Jurkat, Clone E6-1 (cell line): ENCODE measurements at places on chromosomes 4 and X.

DNA sequence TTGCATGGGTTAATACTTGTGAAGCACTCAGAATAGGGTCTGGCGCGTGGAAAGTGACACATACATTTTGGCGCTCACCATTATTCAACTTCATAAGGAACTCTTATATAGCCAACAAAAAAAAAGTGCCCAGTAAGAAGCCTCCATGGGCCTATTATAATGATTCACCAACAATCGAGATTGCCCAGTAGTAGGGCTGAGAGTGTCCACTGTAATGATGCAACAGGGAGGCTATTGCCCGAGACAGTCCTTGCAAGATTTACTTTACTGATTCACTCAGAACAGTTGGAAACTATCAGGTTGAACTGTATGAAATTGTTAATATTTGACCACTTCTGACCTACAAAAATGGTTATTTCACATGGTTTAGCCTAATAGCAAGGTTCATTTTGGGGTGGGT is 86.0 kb downstream of the PJA1 start:
- DNase-seq, result no peak

DNA sequence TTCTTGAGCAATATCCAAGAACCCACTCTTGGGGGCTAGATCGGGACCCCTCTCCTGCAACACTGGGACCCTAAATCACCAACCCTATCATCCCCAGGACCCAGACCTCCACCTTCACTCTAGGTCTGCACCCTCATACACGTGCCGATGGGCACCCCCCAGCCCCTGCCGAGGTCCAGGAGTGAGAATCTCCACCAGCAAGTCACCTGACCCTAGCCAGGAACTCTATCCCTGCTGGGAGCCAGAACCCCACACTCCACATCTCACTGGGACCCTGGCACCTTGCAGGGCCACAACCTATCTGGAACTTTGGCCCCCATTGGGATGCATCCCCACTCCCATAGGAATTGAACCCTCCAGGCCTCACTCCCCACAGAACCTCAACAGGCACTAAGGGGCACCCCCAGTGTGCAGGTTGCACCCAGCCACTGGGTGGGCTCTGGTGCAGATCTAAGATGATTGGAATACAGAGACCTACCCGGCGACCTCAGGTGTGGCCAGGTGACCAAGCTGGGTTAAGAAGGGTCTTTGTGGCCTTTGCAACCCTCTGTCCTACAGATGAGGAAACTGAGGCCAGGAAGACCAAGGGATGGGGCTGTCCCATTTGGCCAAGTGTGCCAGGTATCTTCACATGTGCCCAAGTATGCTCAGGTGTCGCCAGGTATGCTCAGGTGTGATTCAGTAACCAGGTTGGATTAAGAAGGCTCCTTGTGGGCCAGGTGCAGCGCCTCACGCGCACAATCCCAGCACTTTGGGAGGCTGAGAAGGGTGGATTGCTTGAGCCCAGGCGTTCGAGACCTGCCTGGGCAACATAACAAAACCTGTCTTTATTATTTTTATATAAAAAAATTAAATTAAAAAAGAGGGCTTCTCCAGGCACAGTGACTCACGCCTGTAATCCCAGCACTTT is 3.1 kb upstream of the DHRSX start:
- no peak for DNase-seq

- DNase-seq, result no peak
Measured at GRCh38 chr4:19623866-19624265, 627.8 kb upstream of the SLIT2 start.

DNA sequence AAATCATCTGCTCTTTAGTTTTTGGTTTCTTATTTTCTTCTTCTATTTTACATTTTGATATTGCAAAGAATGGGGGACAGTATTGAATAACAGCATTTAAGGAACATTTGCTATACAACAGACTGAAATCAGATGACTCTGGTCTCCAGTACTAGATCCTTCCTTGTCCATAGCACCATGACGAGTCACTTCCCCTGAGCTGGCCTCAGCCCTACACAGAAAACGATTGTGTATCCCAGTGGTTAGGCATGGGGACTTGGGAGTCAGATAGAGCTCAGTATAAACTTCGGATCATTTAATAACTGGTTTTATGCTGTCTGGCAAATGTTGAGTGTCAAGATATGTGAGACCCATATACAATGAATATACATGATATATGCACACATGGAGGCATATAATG is 44.7 kb upstream of the BEX4 start:
- DNase-seq, result no peak

GRCh38 chr4:129429581-129430320 is 333.8 kb downstream of the C4orf33 start:
- DNase-seq, result no peak

GRCh38 chr4:93501946-93502345 is 326.6 kb upstream of the ATOH1 start:
- no peak for DNase-seq

GRCh38 chr4:123649250-123649644 is 252.7 kb downstream of the SPRY1 start:
- no peak for DNase-seq

GRCh38 chr4:145679520-145679919 is 426 bp upstream of the C4orf51 start:
- DNase-seq, result no peak

DNA sequence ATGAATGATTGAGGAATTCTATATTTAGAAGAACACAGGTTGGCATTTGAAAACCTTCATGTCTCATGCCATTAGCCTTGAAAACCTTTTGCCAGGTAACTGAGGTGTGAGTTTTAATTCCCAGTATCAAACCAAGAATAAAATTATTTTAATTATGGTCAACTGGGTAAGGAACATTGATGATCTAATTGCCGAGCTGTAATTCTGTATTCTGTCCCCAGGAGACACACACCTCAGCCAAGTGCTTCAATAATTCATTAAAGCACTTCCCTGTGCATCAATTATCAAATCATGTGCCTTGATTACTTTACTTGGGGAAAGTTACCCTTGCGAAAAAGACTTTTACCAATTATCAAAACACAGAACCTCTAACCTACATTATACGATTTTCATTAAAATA is 331.9 kb upstream of the GALNT7 start:
- no peak for DNase-seq

GRCh38 chrX:68355629-68355920 is 77.7 kb downstream of the OPHN1 start:
- no peak for DNase-seq

GRCh38 chr4:6848717-6849305 is 60.8 kb upstream of the TBC1D14 start:
- DNase-seq, result no peak
